Gastroesophageal sphincter (tissue), 4 donors: ENCODE measurements at places on chromosomes 12 and 14. TPM values are rescaled to one million over a fixed set of nuclear protein-coding genes. Genes with fewer than 3 reads are reported as not detected.

The GLS2 gene
- 4.1 TPM for total RNA-seq

The MAP1LC3B2 gene
- total RNA-seq = 1.1 TPM

The TNS2 gene
- total RNA-seq = 323 TPM

The KRT6C gene
- total RNA-seq = 52.0 TPM

The CLEC4C gene
- total RNA-seq = not detected

The TUNAR gene
- not detected for total RNA-seq

The MYF5 gene
- total RNA-seq = not detected

The SRGAP1 gene
- 7.2 TPM for total RNA-seq

The VDR gene
- total RNA-seq = 1.5 TPM

The GPHN gene
- total RNA-seq = 13.1 TPM

The GNPTAB gene
- 25.8 TPM for total RNA-seq

The PRH2 gene
- not detected for total RNA-seq

The TAS2R50 gene
- not detected for total RNA-seq

The SMIM41 gene
- 4.9 TPM for total RNA-seq

The SMCO2 gene
- total RNA-seq = not detected

The SPRYD4 gene
- total RNA-seq = 1.1 TPM

The OTX2 gene
- total RNA-seq = not detected

The OR6C76 gene
- not detected for total RNA-seq

The OR6C2 gene
- not detected for total RNA-seq
